ENCODE measurements at places on chromosomes 11 and 22. TPM values are rescaled to one million over a fixed set of nuclear protein-coding genes. Genes with fewer than 3 reads are reported as not detected.

HBB gene
- not detected for total RNA-seq

C11orf98 gene
- 18.5 TPM for total RNA-seq

FXYD2 gene
- total RNA-seq, result 1.7 TPM

ABTB2 gene
- 0.88 TPM for total RNA-seq

SEPTIN5 gene
- 0.75 TPM for total RNA-seq

POU2AF1 gene
- 0.52 TPM for total RNA-seq

GLYAT gene
- total RNA-seq, result not detected

RAG1 gene
- total RNA-seq, result not detected

DNA sequence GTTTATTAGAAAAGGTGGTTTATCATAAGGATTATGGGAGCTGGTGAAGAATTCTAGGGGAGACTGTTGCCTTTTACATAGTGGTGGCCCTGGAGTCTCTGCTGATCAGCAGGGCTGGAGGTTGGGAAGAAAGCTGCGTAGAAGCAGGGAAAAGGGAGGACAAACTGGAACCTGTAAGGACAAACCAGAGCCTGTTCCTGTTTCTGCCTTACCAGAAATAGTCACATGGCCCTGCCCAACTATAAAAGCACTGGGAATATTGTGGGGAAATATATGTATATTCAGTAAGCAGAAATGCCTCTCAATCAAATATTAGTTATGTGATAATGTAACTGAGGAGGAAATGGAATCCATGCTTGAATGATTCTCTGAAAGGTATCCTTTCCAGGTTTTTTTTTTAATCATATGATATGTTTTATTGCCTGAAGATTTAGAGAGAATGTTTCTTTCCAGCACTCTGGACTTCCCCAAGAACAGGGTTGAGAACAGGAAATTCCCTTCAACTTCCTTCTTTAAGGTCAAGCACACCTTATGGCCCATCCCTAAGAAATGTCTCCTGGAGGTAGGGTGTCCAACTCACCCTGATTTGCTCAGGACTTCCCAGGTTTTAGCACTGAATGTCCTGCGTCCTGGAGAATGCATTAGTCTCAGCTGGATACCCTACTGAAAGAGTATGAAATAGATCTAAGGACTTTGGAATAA, 33.9 kb upstream of the SCUBE2 start:
- no peak for DNase-seq

GRCh38 chr11:64400102-64400501, 41.1 kb downstream of the RPS6KA4 start:
- peak; percentile 31 for DNase-seq

GRCh38 chr11:78031629-78032028, 8.6 kb upstream of the KCTD14 start:
- no peak for DNase-seq

DNA sequence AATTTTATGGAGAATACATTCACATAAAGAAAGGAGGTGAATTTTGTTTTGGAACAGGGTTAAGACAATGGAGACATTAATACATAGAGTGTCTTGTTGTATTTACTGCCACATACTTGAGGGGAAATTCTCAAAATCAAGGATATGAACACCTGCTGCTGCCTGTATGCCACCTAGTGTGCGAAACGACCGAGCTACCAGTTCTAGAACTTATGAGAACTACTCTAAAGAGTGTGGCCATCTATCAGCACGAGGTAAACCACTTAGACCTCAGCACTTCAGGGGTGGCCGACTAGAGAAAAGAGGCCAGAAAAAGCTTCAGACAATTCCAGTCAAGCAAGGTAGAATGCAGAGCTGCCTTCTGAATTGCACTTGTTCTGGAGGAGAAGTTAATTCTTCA, 1.5 kb upstream of the AGBL2 start:
- DNase-seq, result no peak

GRCh38 chr11:122597511-122597910, 58.0 kb upstream of the UBASH3B start:
- no peak for DNase-seq

DNA sequence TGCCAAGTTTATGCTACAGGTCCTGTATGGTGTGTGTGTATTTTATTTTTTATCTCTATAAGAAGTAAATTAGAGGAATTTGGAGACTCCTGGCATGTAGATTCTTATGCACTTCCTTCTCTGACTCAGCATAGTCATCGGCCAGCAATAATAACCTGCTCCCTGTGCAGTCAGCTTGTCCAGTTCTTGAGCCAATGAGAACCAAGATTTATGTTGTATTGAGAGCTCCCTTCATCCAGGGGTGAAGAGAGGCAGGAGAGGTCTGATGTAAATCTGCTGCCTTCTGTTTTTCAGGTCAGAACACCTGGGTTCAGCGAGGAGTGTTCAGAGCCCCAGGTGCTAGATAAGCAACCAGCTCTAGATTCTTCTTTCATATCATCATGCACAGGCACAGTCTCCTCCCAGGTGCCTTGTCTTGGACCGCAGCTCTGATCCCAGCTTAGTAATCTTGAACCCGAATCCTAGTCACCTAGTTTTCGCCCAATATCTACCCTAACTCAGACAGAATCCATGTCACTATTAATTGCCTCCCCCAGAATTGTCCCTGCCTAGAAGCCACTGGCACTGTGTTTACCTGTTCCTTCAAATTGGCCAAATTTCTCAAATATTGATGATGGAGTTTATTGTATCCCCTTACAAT, 328.2 kb upstream of the NCAM1 start:
- no peak for DNase-seq

DNA sequence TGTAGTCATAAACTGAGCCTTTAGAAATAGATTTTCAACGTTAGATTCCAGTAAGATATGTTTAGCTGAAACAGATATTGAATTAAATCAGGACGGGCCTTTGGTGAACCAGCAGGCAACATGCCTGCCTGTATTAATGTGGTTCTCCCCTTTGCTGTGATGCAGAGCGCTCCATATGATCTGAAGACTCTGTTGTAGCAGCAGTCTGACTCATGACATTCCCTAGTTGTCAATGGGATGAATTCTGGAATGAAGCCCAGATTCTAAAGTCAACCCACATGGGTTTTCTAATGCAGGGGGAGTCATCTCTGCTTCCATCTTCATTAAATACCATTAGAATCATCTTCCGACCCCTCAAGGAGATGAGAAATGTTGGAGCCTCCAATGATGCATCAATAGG, 864.5 kb downstream of the NTM start:
- no peak for DNase-seq

GRCh38 chr22:32331918-32332725, 25.5 kb upstream of the RFPL3 start:
- no peak for DNase-seq

DNA sequence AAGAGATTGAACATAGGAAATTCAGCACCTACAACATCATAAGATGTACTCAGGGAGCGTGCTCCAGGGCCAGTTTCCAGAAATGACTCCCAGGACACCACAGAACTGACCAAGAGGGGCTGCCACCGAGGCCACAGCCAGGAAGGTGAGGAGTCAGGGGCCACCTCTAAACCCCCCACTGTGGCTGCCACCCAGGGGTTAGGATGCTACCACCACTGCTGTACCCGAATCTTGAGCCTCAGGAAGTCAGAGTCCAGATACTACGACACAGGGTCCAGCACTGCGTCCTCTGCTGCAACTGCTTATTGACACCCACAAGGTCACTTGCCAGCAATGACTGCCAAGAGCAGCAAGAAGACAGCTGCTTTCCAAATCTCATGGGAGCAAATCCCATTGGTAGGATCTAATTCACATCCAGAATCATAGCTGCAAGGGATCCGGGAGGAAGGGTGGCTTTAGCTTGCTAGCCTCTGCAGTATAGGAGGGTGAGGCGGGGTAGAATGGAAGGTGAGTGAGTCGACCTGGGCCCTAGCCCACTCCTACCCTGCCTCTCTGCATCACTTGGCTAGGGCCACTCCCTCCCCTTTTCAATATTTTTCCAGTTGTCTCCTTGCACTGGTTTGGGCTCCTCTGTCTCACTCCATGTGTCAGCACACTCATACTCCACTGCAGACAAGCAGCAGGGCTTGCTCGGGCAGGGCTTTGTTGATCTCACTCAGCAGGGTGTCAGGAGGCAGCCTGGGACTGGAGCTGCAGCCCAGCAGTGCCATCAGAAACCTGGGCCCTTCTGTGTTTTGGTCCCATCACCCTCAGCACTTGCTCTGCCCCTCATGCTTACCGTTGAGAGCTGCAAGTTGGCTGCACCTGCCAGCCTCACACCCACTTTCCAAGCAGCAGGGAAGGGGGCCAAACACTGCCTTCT, 18.1 kb upstream of the CYTH4 start:
- no peak for DNase-seq

GRCh38 chr22:20243537-20244249, 24.4 kb downstream of the RTN4R start:
- peak; percentile 44 for DNase-seq

- no peak for DNase-seq
Observed at GRCh38 chr11:61607920-61608599, 27.2 kb upstream of the SYT7 start.

DNA sequence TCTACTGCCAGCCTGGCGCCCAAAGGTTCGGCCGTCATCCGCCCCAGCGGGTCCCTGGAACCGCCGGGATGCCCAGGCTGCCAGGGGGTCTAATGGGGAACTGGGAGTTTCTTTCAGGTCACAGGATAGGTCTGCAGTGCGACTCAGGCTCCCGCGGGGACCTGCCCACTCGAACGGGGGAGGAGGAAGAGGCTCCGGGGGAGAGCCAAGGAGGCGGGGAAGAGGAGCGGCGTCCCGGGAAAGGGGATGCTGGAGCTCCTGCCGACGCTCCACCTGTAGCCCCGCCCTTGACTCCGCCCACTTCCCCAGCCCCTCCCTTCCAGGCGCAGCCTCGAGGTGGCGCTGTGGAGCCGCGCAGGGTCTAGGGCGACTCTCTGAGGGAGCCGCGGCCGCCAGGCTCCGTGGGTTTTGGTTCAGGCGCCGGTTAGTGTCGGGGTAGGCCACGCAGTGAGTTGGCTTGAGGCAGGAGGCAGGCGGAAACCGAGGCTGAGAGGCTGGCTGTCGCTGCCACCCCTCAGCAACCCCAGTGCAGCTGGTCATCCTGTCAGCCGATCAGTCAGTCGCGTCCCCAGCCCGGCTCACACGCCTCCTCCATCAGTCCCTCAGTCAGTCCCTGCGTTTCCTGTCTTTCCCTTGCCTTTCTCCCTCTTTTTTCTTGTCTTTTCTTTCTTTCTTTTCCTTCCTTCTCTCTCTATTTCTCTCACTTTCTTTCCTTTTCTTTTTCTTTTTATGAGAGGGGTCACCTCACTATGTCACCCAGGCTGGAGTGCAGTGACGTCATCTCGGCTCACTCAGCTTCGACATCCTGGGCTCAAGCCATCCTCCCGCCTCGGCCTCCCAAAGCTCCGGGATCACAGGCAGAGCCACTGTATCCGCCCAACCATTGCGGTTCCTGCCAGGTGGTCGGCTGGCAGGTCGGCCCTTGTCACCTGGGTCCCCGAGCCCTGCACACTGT, 26.4 kb downstream of the YWHAH start:
- DNase-seq, result peak; percentile 91
